OCI-LY7 (cell line): ENCODE measurements at places on chromosomes 12 and 14. TPM values are rescaled to one million over a fixed set of nuclear protein-coding genes. Genes with fewer than 3 reads are reported as not detected.

GRCh38 chr14:103966631-103967030, 24.3 kb upstream of the RD3L start:
- no peak for DNase-seq

GRCh38 chr14:68447581-68448251, 345.2 kb downstream of the ZFP36L1 start:
- no peak for DNase-seq

- DNase-seq = no peak
Observed at GRCh38 chr14:48125654-48126053, 450.2 kb upstream of the MDGA2 start.

The IAPP gene
- total RNA-seq = not detected in 2 replicates

The IFNG gene
- total RNA-seq = not detected in 2 replicates

DNA sequence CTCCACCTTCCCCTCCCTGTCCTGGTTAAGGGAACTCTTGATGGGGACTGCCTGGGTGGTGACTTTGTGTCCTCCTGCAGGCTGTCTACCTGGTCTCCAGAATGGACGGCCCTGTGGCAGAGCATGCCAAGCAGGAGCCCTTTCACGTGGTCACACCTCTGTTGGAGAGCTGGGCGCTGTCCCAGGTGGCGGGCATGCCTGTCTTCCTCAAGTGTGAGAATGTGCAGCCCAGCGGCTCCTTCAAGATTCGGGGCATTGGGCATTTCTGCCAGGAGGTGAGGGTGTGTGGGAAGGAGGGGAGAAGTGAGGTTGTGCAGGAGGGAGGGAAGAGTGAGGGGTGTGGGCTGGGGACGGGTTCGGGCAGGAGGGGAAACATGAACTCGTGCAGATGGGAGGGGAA, 5.7 kb downstream of the SDSL start:
- no peak for DNase-seq

DNA sequence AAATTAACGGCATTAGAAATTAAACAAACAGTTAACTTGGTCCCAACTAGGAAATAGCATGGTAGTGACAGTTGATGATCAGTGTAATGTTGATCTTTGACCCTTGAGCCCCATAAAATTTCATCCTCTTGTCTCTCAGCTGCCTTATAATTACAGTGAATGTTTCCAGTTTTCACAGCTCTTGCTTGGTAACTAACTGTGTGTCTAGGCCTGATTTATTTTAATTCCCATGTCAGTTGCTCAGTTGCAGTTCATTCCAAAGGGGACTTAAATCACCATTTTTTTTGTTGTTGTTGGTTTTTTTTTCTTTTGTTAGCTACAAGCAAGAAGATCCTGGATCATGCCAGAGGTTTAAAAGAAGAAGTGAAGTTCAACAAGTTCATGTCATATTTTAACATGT, 1883.7 kb upstream of the FLRT2 start:
- DNase-seq = no peak

GRCh38 chr12:113456199-113456598, 15.5 kb downstream of the LHX5 start:
- DNase-seq = no peak
